ENCODE measurements at places on chromosomes 3 and 15.

GRCh38 chr15:58736018-58736643, 13.4 kb downstream of the ADAM10 start:
- no peak for DNase-seq

DNA sequence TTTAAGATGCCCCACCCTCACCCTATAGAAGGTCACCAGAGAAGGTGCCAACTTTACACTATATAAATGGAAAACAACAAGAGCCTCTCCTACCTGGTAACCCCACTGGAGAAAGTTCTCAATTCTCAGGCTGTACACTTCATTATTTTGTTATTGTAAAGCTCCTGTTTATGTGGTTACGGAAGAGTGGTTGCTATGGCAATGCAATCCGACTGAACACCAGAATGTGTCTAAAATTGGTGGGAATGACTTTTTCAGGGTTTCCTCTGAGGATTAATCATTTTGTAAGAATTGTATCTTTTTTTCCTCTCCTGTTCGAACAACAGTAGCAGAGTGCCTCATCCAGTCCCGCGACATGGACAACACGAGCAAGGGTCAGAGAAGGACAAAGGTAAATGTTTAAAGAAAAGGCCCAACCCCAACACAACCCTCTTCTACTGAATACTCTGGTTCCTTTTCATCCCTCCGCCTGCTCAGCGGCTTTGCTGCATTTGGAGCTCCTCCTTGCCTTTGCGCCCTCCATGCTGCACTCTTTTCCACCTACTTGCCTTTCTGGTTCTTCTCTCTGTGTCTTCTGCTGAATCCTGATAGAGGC, 45.3 kb downstream of the DGKG start:
- DNase-seq: no peak

GRCh38 chr15:69888406-69888805, 209.3 kb downstream of the TLE3 start:
- DNase-seq: no peak

GRCh38 chr15:27248251-27248650, 277.3 kb downstream of the GABRG3 start:
- DNase-seq: no peak

- no peak for DNase-seq
Measured at GRCh38 chr3:49022688-49023171, 809 bp downstream of the NDUFAF3 start.

DNA sequence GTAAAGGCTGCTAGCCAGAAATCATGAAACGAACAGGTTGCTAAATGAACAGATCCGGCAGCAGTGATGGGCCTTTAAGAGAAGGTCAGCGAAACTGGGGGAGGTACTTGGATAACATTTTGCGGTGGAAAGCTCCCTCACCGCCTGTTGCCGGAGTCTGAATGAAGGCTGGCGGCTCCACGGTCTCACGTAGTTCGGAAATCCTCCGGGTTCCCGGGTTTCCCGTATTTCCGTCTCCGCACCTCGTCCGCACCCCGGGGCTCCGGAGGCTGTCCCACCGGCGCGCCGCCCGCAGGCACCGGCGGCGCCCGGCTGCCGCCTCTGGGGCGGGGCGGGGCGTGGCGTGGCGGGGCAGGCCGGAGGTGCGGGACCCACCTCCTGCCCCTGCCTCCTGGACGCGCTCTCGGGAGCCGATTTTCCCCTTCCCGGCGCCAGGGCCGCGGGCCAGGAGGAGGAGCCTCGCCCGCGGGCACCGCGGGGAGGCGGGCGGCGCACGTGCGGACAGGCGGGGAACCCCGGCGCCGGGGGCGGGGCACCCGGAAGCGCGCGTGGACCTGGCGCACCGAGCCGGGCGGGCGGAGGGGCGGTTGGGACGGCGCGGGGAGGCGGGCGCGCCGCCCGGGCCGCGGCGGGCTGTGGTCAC, at the start of gene ZDHHC23:
ZDHHC23 (plus strand) TSS at position 642 of the 643 bp plus-strand sequence. CDS start 790 bp downstream, outside the sequence.
- peak; percentile 27 for DNase-seq

Data from hematopoietic multipotent progenitor cell treated with erythropoietin and hydrocortisone succinate and interleukin-3 and kit ligand, for 15 days (in vitro differentiated cells).